ENCODE measurements at places on chromosomes 1 and 21.
A peak's percentile ranks its signal among the peaks of the same experiment; 100 is the strongest.

DNA sequence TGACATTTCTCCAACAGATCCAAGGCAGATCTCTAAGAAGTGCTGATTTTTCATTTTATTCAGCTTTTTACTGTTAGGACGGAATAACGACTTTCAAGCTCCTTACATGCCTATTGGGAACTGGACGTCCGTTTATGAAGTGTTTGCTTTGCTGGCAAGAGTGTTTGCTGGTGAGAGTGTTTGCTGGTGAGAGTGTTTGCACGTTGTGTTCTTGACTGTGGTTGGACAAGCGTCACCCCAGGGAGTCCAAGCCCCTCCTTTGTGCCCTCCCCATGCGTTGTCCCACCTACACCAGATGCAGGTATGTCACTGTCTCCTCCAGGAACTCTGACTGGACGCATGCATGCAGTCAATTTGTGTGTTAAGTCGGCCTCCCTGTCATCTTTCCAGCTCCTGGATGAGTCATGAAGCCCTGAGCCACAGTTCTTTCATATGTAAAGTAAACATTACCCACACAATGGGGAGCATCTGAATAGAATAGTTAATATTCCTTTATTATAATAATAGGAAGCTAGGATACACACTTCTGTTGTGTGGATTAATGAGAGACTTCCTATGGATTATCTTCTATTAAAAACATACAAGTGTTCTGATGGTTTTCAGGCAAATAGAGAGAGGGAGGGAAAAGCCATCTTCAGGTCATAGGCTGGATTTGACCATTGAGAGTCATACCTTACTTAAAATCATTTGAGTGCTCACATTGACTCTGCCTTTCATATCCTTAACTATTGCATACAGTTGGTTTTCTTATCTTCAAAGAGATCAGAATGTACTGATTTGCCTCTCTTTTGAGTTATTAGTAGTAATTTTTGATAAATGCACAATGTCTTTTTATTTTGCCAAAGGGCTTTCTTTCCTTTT lies 119.2 kb downstream of the GALNT2 start:
- no peak for DNase-seq

DNA sequence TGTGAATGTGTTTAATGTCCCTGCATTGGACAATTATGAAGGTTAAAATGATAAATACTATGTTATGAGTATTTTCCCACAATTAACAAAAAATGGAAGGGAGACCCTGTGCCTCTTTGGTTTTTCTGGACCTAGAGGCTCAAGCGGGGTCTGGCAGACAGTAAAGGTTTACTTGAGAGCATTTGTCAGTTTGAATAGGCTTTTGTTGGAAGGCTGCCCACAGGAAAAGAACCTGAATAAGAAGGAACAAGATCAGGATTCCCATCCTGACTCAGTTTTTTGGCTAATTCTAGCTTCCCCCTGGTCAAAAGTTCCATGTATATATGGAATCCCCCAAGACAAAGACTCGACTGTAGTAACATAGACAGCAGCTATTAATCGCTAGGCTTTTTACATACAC lies 150.9 kb upstream of the JUN start:
- no peak for DNase-seq

- no peak for DNase-seq
These were observed 14.1 kb downstream of the HUNK start for GRCh38 chr21:31886915-31887314.

DNA sequence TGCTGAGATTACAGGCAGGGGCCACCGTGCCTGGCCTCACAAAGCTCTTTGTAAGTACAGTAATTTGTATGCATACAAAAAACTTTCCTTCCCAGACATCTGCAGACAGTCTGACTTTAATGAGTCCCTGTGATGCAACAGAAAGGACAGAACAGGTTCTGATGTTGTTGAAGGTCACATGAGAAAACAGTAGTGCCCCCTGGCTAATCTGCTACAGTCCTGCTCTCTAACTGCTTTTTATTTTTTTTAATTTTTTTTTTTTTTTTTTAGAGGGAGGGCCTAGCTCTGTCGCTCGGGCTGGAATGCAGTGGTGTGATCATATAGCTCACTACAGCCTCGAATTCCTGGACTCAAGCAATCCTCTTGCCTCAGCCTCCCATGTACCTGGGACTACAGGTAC lies 36.7 kb downstream of the ACBD3 start:
- no peak for DNase-seq

DNA sequence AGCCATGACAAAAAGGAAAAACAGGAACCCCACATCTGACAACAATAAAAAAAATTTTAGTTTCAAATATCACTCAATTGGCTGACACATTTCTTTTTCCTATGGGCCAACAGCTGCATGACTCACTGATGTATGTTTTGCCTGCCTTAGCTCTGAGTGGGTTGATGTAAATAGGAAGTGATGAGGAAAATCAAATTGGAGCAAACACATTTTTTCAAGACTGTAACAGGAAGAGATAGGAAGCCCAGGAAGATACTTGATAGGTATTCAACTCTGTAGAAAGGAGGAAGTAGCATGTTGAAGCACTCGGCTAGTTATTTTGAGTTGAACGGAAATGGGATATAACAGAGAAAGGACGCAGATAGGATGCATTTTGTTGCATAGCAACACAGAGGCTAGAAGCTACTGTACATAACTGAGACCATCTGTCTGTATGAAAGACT lies 168.0 kb upstream of the NR5A2 start:
- no peak for DNase-seq

DNA sequence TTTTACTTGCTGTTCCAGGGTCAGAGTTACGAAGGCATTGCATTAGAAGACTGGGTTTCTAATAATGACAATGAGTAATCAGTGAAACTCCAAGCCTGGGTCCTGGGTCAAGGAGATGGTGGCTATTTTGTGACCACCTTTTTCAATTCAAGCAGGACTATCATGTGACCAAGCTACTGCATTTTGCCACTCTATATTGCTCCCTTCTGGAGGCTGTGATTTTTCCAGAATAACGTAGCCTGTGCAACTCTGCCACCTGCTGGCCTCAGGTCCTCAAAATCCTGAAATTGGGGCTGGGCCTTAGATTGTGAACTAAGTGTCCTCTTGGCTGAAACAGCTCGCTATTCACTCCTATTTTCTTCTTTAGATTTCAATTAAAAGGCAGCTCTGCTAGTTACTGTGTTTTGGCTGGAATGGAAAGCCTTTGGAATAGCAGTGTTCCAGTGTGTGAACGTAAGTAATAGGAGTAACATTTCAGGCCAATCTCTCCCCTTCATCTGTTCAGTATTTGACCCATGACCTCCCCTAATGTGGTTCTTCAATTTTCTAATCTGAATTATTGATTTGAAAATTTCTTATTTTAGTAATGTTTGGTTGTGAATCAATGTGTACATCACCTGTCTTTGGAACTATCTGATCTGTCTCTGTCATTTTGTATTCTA lies 52.9 kb upstream of the CD46 start:
- DNase-seq, result peak; percentile 2

GRCh38 chr1:109248797-109249629 lies at the start of gene CELSR2:
TSS of gene CELSR2 (plus strand) at chr1:109249539. CDS start at chr1:109250080, 541 bp downstream.
- peak; percentile 11 for DNase-seq

DNA sequence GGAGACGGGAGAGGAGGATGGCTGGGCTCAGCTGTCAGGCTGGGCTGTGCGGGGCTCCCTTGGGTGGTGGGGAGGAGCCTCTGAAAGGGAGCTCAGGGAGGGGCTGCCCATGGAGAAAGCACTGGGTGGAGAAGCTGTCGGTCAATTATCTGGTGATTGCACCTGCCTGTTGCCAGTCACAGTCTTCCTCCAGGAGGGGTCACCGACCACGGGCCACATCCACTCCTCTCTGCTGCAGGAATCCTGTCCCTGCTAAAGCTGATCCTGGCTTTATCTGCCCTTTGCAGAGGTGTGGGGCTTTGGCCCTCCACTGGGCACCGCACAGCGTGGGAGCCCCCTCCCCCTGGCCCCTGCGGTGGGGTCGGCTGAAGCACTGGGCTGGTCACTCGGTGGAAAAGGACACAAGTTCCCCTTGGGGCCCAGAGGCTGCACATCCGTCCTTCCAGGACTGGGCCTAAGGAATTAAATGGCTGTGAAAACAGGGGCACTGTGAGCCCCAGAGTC lies 21.8 kb upstream of the COL18A1 start:
- DNase-seq, result no peak

- no peak for DNase-seq
These were observed 32.6 kb upstream of the SPOCD1 start for GRCh38 chr1:31848381-31848897.

DNA sequence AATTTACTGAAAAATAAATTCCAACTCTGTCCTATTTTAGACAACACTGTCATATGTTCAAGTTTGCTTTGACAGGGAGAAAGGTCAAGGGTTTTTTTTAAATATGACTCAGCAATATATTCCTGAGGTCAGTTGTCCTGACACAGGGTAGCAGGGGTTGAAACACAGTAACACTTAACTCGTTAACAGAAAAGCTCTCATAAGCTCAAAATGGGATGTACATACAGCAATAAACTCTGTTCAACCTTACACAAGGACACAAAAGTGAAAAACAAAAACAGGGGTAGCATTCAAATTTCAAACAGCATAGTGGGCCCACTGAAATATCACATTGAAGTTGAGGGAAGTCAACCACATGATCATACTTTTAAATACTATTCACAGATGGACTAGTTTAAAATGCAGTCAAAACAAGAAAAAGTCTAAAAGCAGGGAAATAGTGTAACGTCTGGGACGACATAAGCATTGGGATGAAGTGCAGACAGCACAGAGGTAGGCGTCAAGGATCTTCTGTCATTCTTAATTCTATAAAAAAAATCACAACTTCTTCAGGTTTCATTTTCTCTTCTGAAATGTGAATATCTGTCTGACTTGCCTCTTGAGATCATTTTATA lies 89.9 kb downstream of the SLC44A5 start:
- DNase-seq, result no peak

- no peak for DNase-seq
These were observed 9.5 kb upstream of the PADI3 start for GRCh38 chr1:17239420-17239819.

DNA sequence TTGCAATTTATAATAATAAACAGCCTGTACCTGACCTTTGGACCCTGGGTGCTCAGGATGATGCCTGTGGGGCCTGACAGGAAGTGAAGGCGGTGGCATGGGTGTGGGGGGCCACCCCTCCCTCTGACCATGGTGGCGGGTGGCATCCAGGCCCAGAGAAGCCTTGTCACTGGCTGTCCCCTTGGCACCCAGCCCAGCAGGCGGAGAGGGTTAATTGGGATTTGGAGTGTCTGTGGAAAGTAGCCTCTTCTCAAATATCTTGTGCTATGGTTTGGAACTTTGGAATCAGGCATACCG lies 20.5 kb downstream of the SOX13 start:
- no peak for DNase-seq

GRCh38 chr21:19130379-19131028 lies 726.9 kb upstream of the TMPRSS15 start:
- no peak for DNase-seq

- no peak for DNase-seq
These were observed 777 bp downstream of the LRRC41 start for GRCh38 chr1:46302641-46303037.

DNA sequence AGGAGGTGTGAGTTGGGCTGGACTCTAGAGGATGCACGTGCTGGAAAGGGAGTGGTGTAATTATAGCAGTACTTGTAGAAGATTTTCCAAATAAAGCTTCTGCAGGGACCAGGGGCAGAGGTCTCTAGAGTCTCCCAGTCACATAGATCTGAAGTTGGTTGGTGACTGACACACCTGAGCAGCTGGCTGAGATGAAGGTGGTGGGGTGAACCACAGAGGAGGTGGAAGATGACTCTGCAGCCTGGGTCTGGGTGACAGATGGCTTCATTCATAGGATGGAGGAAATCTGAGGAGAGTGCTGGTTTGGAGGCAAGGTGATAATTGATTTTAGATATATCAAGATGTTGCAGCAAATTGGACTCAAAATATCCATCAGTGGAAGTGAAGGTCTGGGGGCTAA lies 178.9 kb upstream of the IVNS1ABP start:
- no peak for DNase-seq

- no peak for DNase-seq
These were observed 1.2 kb upstream of the CGN start for GRCh38 chr1:151510020-151510405.

DNA sequence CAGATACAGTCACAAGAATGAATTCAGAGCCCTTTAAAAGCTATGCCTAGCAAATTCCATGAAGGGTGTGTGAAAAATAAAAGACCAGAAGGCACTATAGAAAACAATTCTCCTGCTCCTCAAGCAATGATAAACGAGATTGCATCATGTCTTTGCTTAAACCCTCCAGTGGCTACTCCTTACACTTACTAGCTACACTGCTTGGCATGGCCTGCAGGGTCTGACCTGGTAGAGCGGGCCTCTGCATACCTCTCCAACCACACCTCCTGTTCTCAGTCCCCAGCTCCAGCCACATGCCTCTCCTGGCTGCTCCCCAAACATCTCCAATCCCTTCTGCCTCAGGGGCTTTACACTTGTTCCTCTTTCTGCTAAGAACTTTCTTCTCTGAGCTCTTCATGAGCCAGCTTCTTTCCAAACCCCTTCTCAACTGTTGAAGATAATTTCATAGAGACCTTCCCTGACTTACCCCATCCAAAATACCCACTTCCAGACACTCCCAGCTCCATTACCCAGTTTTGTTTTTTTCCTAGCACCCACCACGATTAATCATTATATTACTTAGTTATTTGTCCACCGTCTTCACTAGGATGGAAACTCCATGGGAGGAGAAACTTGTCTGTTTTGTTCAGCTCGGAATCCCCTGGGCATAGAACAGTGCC lies 11.2 kb upstream of the CREG1 start:
- no peak for DNase-seq

GRCh38 chr1:117076648-117077047 lies 16.5 kb downstream of the TTF2 start:
- DNase-seq, result no peak

GRCh38 chr1:236748268-236748870 lies 46.7 kb upstream of the MTR start:
- no peak for DNase-seq

DNA sequence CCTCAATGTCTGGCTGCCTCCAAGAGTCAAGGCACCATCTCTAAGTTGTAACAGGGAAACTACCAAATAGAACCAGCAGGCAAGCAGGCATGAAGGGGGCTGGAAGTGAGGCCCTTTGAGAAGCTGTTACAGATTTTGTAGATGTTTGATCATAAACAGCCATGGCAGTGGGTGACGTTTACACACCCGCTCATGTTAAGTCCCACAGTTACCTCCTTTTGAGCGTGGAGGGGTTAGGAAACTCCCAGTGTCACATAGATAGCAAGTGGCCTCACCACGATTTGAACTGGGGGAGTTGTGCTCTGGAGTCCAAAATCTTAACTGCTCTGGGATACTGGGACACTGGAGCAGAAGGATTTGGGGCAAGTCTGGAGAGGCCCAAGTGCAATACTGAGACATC lies 192.4 kb downstream of the HIVEP3 start:
- DNase-seq, result no peak

DNA sequence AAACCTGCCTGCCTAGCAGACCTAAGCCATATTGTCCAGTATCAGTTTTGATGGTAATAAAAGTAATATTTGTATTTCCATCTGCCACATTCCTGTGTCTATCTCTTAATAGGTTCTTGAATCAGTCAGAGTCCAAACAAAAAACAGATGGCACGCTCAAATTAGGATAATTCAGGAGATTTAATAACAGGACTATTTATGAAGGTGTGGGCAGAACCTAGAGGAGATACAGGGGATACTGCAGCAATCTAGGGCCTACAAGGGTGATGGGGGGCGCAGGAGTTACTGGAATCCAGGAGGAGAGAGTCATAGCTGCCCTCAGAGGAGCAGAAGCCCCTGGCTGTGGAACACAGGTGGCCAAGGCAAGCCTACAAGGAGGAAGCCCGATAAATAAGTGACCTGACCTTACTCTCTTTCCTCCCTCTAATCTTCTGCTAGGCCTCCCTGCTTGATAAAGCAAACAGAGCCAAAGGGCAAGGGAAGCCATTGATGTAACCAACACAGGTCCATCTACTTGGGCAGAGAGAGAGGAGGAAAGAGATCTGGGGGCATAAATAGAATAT lies 11.9 kb upstream of the HYI start:
- DNase-seq, result no peak

Measured in stimulated activated CD8-positive, alpha-beta memory T cell treated with anti-CD3 and anti-CD28 coated beads, Interleukin-7, amount 100 ng/mL, for 24 hours (primary cell).